ENCODE measurements at places on chromosomes 12 and 14.
A peak's percentile ranks its signal among the peaks of the same experiment; 100 is the strongest.

DNA sequence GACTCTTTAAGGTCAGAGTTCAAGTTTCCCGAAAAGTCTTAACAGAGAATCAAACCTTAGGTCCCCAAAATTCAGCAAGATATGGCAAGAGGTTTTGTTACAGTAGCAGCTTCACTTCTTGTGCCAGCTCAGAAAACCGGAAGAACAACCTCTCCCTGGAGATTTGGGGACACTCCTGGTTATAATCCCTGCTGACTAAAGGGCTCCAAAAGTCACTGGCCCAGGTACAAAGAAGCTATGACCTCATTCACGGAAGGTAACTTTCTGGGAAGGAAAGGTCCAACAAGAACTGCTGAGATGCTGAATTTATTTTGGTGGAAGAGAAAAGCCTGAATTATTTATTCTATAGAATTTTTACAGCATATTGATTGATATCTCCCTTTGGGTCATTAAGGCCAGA is 55.6 kb upstream of the DIO2 start:
- DNase-seq, result no peak

GRCh38 chr12:118651487-118651886 is 275.1 kb downstream of the SUDS3 start:
- DNase-seq, result no peak

DNA sequence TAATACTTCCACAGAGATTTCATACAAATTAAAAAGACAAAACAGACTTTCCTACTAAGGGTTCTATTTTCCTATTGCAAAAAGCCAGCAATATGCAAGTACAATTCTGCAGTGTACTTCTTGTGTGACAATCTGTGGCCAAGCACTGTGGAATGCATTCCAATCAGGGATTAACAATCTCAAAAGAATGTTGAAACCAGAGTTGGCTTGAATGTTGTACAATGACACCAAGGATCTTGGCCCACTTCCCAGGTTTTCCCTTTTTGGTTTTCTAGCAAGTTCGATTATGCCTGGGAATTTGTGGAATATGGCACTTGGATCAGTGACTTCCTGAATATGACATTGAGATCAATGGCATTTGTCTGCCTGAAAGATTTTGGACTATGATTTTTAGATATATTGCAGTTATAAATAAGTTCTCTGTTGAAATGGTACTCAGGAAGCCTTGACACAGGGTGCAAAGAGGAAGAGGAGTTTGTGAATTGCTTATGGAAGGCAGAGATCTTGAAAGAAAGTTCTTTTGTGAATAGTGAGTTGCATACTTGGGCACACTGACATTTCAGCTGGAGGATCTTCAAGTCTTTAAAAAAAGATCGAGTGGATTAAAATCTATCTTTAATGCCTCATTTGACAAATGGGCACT is 81.4 kb upstream of the FERMT2 start:
- peak; percentile 10 for DNase-seq

- no peak for DNase-seq
Measured at GRCh38 chr12:93146263-93146939, 217.3 kb upstream of the EEA1 start.

GRCh38 chr12:124568431-124569374 is 1.3 kb upstream of the NCOR2 start:
- peak; percentile 67 for DNase-seq

DNA sequence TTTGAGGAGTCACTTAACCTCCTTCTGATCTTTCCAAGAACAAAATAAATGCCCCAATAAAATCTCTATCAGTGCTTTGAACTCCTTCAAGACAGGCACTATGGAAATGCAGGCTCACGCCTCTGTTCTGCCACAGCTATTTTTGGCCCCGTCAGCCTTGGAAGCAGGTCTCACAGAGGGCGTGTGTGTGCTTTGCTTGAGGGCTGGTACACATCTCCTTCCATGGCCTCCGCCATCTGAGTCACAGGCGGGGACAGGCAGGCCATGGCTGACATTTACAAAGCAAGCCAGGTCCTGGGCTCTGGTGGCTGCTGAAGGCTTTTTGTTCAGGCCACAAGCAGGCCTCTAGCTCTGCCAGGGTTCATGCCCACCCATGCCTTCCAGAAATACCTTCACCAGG is 16.0 kb downstream of the PRIMA1 start:
- no peak for DNase-seq

DNA sequence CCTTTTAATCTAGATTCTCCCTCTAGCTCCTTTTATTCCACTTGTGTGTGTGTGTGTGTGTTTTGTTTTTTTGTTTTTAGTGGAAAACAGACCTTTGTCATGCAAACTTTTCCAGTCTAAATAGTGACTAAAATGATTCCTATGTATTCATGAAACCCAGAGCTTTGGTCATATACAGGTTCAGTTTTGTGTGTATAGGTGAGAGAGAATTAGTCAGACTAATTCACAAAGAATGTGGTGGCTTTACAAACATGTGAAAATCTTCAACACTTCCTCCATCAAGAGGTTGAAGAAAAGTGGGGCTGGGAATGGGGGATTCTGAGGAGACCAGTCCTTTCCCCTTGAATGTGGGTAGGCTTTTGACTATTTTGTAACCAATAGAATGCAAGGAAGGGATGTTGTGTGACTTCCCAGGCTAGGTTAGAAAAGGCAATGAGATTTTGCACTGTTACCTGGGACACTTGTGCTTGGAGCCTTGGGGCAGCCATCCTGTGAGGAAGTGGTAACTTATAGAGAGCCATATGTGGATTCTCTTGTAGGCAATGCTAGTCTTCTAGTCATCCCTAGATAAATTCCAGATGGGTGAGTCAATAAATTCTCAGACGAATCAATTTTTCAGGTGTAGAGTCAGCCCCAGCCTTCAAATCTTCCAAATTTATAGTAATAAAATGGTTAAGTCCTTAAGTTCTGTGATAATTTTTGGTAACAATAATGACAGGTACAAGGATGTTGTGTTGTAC is 236.1 kb downstream of the CEP128 start:
- no peak for DNase-seq

GRCh38 chr12:88638388-88638787 is 58.1 kb upstream of the KITLG start:
- DNase-seq, result no peak

- DNase-seq, result no peak
Measured at GRCh38 chr12:104583301-104583700, 126.6 kb downstream of the CHST11 start.

DNA sequence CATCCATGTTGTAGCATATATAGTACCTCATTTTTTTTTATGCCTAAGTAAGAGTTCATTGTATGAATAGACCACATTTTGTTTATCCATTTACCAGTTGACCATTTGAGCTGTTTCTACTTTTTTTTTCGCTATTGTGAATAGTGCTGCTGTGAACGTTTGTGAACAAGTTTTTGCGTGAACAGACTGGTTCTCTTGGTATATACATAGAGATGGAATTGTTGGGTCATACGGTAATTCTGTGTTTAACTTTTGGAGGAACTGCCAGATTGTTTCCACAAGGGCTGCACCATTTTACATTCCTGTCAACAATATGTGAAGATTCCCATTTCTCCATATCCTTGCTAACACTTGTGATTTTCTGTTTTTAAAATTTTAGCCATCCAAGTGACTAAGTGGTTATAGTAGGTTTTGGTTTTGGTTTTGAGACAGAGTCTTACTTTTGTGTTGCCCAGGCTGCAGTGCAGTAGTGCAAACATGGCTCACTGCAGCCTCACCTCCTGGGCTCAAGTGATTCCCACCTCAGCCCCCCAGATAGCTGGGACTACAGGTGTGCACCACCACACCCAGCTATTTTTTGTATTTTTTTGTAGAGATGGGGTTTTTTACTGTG is 68.3 kb upstream of the AMN start:
- DNase-seq, result no peak

DNA sequence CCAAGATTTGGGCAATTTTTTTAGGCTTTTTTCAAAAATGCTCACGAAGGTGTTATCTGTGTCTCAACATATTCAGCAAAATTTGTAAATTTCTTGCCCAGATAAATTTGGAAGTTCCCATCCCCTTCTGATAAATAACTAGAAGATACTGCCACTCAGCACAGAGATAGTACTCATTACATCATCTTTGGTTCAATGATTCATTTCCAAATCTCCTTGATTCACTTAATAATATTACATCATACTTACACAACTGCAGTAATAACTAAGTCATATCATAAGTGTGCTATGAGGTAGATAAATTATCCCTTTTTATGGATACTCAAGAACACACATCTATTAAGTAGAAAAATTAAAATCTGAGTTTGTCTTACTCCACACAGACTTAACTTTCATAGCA is 89.4 kb downstream of the RPAP3 start:
- DNase-seq, result no peak

- DNase-seq, result peak; percentile 24
Measured at GRCh38 chr12:117189725-117190209, 503 bp downstream of the FBXO21 start.

DNA sequence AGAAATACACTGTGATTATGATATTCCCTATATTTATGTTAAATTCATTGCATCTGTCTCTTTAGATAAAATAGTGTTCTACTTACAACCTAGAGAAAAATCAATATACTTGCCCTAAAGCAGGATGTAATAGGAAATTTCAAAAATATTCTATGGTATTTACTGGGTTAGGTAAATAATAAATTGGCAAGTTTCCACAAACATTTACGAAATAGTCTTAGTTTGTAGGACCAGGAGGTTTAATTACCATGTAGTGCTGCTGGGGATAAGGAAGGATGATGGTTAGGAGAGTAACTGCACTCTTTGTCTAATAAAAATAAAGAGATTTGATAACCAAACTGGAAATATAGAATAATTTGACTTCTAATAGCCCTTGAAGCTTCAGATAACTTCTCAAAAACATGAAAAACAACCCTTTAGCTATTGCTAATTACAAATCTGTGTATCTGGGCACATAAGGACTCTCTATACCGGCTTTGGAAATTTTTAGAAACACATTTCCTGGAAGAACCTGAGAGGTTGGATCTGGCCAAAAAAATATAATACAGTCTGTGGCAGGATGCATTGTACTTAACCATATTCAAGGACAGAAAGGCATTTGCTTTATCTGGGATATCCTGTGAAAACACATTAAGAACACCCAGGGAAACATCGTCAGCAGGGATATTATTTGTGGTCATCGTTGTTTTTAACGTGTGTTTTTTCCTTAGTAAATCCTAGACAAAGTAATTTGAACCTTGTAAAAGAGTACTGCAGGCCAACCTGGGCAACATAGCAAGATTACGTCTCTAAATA is 36.7 kb upstream of the TMCC3 start:
- DNase-seq, result no peak

- no peak for DNase-seq
Measured at GRCh38 chr14:103377522-103378037, 7.6 kb upstream of the MARK3 start.

- DNase-seq, result no peak
Measured at GRCh38 chr12:88856201-88856600, 275.9 kb upstream of the KITLG start.

GRCh38 chr14:70955543-70956480 is 48.6 kb downstream of the PCNX1 start:
- no peak for DNase-seq

GRCh38 chr12:106978035-106978800 is 8.7 kb downstream of the MTERF2 start:
- DNase-seq, result no peak
